Neural crest cell (in vitro differentiated cells): ENCODE measurements at places on chromosomes 3 and 15. TPM values are rescaled to one million over a fixed set of nuclear protein-coding genes. Genes with fewer than 3 reads are reported as not detected.

The SCG5 gene
- total RNA-seq: 25.1 and 28.9 TPM in 2 replicates

The FBXW12 gene
- 0.44 and 0.68 TPM in 2 replicates for total RNA-seq

The FILIP1L gene
- 9.8 TPM in 2 replicates for total RNA-seq

The RYR3 gene
- 1.5 and 2.2 TPM in 2 replicates for total RNA-seq

DNA sequence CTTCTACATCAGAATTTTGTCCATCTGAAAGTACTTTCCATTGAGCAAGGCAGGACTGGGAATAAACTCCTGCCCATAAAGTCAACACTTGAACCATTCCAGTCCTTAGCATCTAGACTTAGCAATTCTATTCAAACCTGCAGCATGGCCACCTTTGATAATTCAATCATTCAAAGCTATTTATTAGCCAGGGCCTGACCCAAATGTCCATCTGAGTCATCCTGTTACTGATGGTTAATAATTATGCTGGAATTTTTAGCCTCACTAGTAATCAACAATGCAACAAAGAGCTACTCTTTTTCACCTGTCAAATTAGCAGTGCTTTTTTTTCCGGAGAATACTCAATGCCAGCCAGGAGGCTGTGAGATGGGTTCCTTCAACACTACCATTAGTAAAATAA is 72.7 kb upstream of the SNRK start:
- H3K36me3 ChIP-seq: no peaks in the 10 kb centered on the region
- H3K27ac ChIP-seq: no peak overlapping the region
- peaks cover 5% of the 10 kb centered on the region for H3K27me3 ChIP-seq
- H3K4me3 ChIP-seq: no peak overlapping the region
- no peaks in the 10 kb centered on the region for H3K4me1 ChIP-seq

GRCh38 chr15:48898032-48898431 is 20.1 kb downstream of the EID1 start:
- no peak for DNase-seq
- H3K27ac ChIP-seq: peak overlapping the region; percentile 96
- H3K4me1 ChIP-seq: peaks cover 39% of the 10 kb centered on the region
- H3K4me3 ChIP-seq: peak overlapping the region; percentile 68

GRCh38 chr15:64460724-64461720 is 644 bp downstream of the ZNF609 start:
- DNase-seq: peak; percentile 25
- H3K27ac ChIP-seq: peak overlapping the region; percentile 92
- peak overlapping the region; percentile 91 for H3K4me3 ChIP-seq
- no peaks in the 10 kb centered on the region for H3K36me3 ChIP-seq
- peaks cover 67% of the 10 kb centered on the region for H3K4me1 ChIP-seq

GRCh38 chr3:61940236-61940635 is 378.9 kb downstream of the PTPRG start:
- H3K27me3 ChIP-seq: no peaks in the 10 kb centered on the region
- no peak overlapping the region for H3K27ac ChIP-seq
- no peak for DNase-seq
- H3K4me3 ChIP-seq: no peak overlapping the region

DNA sequence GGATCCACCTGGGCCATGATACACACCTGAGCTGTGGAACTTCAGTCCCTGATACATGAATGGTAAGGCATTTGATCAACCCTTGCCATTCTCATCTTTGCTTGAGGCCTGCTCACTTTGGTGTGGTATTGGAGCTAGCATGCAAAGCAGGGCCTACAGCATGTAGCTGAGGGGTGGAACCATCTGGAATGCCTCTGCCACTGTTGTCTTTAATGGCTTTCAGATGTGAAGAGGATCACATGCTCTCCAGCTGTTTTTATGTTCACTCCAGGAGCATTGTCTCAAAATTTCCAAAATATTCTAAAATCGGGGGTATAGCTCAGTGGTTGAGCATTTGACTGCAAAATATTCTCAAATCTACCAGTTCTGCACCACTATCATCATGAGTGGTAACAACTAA is 64.4 kb upstream of the PHLDB2 start:
- H3K27ac ChIP-seq: no peak overlapping the region
- H3K4me1 ChIP-seq: no peaks in the 10 kb centered on the region
- H3K27me3 ChIP-seq: no peaks in the 10 kb centered on the region
- DNase-seq: no peak
- H3K36me3 ChIP-seq: no peaks in the 10 kb centered on the region

- peaks cover 17% of the 10 kb centered on the region for H3K4me1 ChIP-seq
- H3K27me3 ChIP-seq: no peaks in the 10 kb centered on the region
- no peak overlapping the region for H3K4me3 ChIP-seq
These were observed 241.9 kb downstream of the XXYLT1 start for GRCh38 chr3:195028877-195029606.

DNA sequence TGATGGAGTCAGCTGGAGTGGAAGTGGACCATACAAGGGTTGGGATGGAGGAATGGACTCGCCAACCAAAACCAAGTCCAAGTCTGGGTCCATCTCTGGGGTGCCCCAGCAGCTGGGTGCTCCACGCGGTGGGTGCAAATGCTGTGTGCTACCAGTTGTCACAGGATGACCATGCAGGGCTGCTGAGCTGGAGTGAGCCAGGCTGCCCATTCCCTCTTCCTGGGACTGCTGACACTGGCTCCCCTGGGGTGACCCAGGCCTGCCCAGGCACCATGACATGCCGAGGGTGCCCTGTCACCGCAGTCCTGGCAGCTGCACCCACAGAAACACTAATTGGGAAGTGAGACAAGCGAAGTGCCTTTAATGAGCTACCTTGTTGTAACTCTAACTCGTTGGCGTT is 140.2 kb downstream of the TPRA1 start:
- H3K36me3 ChIP-seq: no peaks in the 10 kb centered on the region
- peaks cover 29% of the 10 kb centered on the region for H3K4me1 ChIP-seq
- H3K4me3 ChIP-seq: no peak overlapping the region
- no peak overlapping the region for H3K27ac ChIP-seq
- no peak for DNase-seq

GRCh38 chr3:128056258-128056657 is 4.0 kb downstream of the SEC61A1 start:
- DNase-seq: no peak
- no peak overlapping the region for H3K4me3 ChIP-seq
- peaks cover 11% of the 10 kb centered on the region for H3K36me3 ChIP-seq
- peaks cover 35% of the 10 kb centered on the region for H3K4me1 ChIP-seq
- H3K27ac ChIP-seq: no peak overlapping the region

GRCh38 chr3:166405465-166405864 is 568.2 kb upstream of the BCHE start:
- H3K4me3 ChIP-seq: no peak overlapping the region
- no peaks in the 10 kb centered on the region for H3K27me3 ChIP-seq
- H3K4me1 ChIP-seq: no peaks in the 10 kb centered on the region
- H3K36me3 ChIP-seq: no peaks in the 10 kb centered on the region
- no peak for DNase-seq
- no peak overlapping the region for H3K27ac ChIP-seq

DNA sequence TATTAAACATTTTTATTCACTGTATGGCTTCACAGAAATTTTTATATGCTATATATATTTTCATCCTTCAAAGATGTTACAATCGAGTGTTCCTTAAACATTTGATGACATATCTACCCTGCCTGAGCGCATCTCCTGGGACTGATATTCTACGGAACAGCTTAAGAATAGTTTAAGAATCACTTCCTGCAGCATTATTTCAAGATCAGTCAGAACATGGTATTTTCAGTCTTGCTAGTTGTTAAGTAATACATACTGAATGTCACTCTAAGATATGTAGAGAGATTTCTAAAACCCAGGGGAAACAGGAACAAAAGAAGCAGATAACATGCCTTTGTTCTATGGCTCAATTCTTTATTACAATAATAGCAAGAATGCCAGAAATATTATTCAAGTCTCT is 8.7 kb downstream of the COL8A1 start:
- peaks cover 7% of the 10 kb centered on the region for H3K27me3 ChIP-seq
- DNase-seq: no peak
- no peak overlapping the region for H3K27ac ChIP-seq
- no peak overlapping the region for H3K4me3 ChIP-seq

- peaks cover 9% of the 10 kb centered on the region for H3K4me1 ChIP-seq
- H3K4me3 ChIP-seq: no peak overlapping the region
- H3K36me3 ChIP-seq: peaks cover 5% of the 10 kb centered on the region
- H3K27ac ChIP-seq: no peak overlapping the region
- no peaks in the 10 kb centered on the region for H3K27me3 ChIP-seq
These were observed 78.4 kb downstream of the PCSK6 start for GRCh38 chr15:101411085-101411484.

GRCh38 chr15:61336026-61336638 is 107.0 kb upstream of the RORA start:
- no peak overlapping the region for H3K4me3 ChIP-seq
- H3K27me3 ChIP-seq: peaks cover 10% of the 10 kb centered on the region
- DNase-seq: no peak

DNA sequence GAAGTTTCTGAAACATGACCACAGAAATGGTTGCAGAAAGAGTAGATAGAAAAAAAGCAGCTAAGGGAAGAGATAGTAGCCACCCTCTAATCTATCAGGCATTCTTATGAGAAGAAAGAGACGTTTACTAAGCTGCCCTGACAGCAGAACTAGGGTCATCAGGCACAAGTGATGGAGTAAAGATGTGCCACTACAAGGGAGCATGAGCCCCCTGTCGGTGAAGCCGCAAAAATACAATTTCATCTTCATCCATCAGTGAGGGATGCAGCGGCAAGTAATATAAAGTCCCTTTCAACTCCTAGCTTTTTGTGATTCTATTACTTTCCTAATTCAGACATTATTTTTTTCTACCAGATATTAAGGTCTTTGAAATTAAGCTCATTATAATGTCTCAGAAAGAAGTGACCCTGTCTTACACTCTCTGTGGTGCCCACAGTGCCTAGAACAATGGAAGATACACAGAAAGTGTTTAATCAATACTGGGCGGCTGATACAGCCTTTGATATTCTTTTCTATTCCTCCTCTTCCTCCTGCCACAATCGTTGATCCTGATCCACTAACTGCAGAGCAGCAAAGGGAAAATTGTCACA is 651.6 kb downstream of the NTRK3 start:
- DNase-seq: peak; percentile 34
- H3K27ac ChIP-seq: no peak overlapping the region
- H3K36me3 ChIP-seq: no peaks in the 10 kb centered on the region
- no peaks in the 10 kb centered on the region for H3K4me1 ChIP-seq

- no peak overlapping the region for H3K4me3 ChIP-seq
- H3K36me3 ChIP-seq: no peaks in the 10 kb centered on the region
- no peak for DNase-seq
- H3K27me3 ChIP-seq: no peaks in the 10 kb centered on the region
These were observed 9.1 kb downstream of the CD80 start for GRCh38 chr3:119550192-119550910.

GRCh38 chr3:123448536-123449101 is at the start of gene ADCY5:
Gene ADCY5 (minus strand): TSS chr3:123449090. CDS start chr3:123448545, 545 bp downstream.
- peak; percentile 16 for DNase-seq
- no peaks in the 10 kb centered on the region for H3K36me3 ChIP-seq
- no peak within 1 kb of the TSS for H3K27ac ChIP-seq
- peak within 1 kb of the TSS; percentile 85 for H3K4me3 ChIP-seq

DNA sequence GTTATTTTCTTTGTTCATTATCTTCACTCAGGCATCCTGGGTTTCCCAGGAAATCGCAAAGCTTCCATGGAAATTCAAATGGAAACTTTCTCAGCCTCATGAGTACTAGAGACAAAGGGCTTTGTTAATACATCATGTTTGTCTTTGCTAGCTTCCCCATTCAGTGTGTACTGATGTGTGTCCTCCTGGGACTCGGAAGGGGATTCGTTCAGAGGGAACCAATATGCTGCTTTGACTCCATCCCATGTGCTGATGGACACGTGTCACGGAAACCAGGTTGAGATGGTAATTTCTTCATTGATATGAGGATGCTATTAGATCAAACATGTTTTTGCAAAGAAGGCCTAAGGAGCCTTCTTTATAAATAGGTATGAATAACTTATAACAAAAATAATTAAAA is 87.0 kb upstream of the KCNAB1 start:
- peaks cover 20% of the 10 kb centered on the region for H3K4me1 ChIP-seq
- no peak for DNase-seq
- H3K27me3 ChIP-seq: no peaks in the 10 kb centered on the region
- H3K36me3 ChIP-seq: no peaks in the 10 kb centered on the region

DNA sequence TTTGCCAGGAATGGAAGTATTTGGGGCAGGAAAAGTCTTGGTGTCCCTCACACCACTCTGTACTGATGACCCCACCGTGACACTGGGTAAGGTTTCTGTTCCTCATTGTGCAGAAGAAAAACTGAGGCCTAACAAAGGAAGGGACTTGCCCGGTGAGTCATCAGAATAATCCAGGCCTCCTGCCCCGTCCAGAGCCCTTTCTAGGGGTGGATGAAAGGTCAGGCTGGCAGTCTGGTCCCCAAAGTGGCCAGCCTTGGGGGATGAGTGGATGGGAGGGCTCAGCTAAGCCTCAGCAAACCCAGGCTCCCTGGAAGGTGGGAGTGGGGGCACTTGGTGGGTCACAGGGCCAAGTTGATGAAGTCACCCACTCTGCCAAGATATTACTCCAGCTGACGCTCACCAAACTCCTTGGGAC is 2.3 kb upstream of the DNAH1 start:
- no peaks in the 10 kb centered on the region for H3K36me3 ChIP-seq
- no peak overlapping the region for H3K4me3 ChIP-seq
- no peak for DNase-seq
- peaks cover 52% of the 10 kb centered on the region for H3K4me1 ChIP-seq
- H3K27me3 ChIP-seq: peaks cover 10% of the 10 kb centered on the region
- H3K27ac ChIP-seq: peak overlapping the region; percentile 62

DNA sequence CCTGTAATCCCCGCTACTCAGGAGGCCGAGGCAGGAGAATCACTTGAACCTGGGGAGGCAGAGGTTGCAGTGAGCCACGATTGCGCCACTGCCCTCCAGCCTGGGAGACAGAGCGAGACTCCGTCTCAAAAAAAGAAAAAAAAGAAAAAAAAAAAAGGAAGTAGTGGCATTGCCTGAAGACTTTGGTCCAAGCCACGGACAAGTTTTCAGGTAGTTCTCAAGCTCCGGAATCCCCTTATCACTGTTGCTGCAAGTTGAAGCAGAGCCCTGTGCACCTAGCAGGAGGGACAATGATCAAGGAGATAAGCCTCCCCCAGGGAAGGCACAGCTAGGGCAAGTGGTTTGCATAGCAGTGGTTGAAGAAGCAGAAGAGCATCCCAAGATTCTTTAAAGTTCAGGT is 97.6 kb downstream of the MEX3B start:
- H3K27ac ChIP-seq: no peak overlapping the region
- peaks cover 2% of the 10 kb centered on the region for H3K36me3 ChIP-seq
- no peak for DNase-seq
- H3K27me3 ChIP-seq: no peaks in the 10 kb centered on the region
- H3K4me1 ChIP-seq: no peaks in the 10 kb centered on the region
- H3K4me3 ChIP-seq: no peak overlapping the region

- H3K27ac ChIP-seq: peak overlapping the region; percentile 19
- peak overlapping the region; percentile 90 for H3K4me3 ChIP-seq
- peak; percentile 45 for DNase-seq
- no peaks in the 10 kb centered on the region for H3K36me3 ChIP-seq
- H3K4me1 ChIP-seq: peaks cover 18% of the 10 kb centered on the region
These were observed 1.3 kb downstream of the CAMK2N2 start for GRCh38 chr3:184259878-184260723.
